ENCODE measurements at places on chromosomes 1 and 21. TPM values are rescaled to one million over a fixed set of nuclear protein-coding genes. Genes with fewer than 3 reads are reported as not detected.

Gene SAMSN1
- total RNA-seq: not detected

Gene CLCA1
- total RNA-seq: not detected

Gene NUP210L
- total RNA-seq: not detected

Gene ADORA3
- not detected for total RNA-seq

Gene ERG
- not detected for total RNA-seq

Gene ALG6
- 5.9 TPM for total RNA-seq

Gene OR2G2
- not detected for total RNA-seq

Gene CYP4X1
- 0.04 TPM for total RNA-seq

Gene SLC19A2
- 8.7 TPM for total RNA-seq

Gene ADAM30
- not detected for total RNA-seq

Gene HLX
- total RNA-seq: 3.9 TPM

Gene GRIK1
- total RNA-seq: not detected

Gene NPPA
- total RNA-seq: not detected

Gene PCNX2
- total RNA-seq: 12.2 TPM

Gene GUCA2B
- not detected for total RNA-seq

Gene DMRTA2
- total RNA-seq: 0.23 TPM

Gene PLA2G2C
- not detected for total RNA-seq

Gene OR2L8
- not detected for total RNA-seq

Gene MMP23B
- 0.73 TPM for total RNA-seq

Gene OR2G6
- not detected for total RNA-seq

Gene OPN3
- total RNA-seq: 50.4 TPM

Gene ZNF593
- 48.0 TPM for total RNA-seq

Gene WNT3A
- not detected for total RNA-seq

Gene ATF3
- total RNA-seq: 32.6 TPM

Gene PLPPR4
- total RNA-seq: not detected

Gene NHLH1
- 0.48 TPM for total RNA-seq

Gene PPIAL4G
- not detected for total RNA-seq

Gene TXLNA
- total RNA-seq: 26.9 TPM

Gene FCRL6
- total RNA-seq: not detected

Gene BGLAP
- total RNA-seq: 0.46 TPM

Gene PGLYRP3
- total RNA-seq: not detected

Gene HPDL
- 5.0 TPM for total RNA-seq

Gene TNFRSF25
- 3.5 TPM for total RNA-seq

Gene INAVA
- 39.4 TPM for total RNA-seq

Gene WRAP73
- 21.7 TPM for total RNA-seq

Gene ITPKB
- 3.2 TPM for total RNA-seq

Gene DISC1
- total RNA-seq: 0.18 TPM

Gene GRIK3
- total RNA-seq: not detected

Gene TMEM59
- 124 TPM for total RNA-seq

Gene TSPEAR
- not detected for total RNA-seq

Gene STXBP3
- total RNA-seq: 19.6 TPM
